ENCODE measurements at places on chromosomes 6 and 20.
A peak's percentile ranks its signal among the peaks of the same experiment; 100 is the strongest.

- DNase-seq, result peak; percentile 5
Observed at GRCh38 chr6:55212156-55212555, 37.8 kb downstream of the HCRTR2 start.

DNA sequence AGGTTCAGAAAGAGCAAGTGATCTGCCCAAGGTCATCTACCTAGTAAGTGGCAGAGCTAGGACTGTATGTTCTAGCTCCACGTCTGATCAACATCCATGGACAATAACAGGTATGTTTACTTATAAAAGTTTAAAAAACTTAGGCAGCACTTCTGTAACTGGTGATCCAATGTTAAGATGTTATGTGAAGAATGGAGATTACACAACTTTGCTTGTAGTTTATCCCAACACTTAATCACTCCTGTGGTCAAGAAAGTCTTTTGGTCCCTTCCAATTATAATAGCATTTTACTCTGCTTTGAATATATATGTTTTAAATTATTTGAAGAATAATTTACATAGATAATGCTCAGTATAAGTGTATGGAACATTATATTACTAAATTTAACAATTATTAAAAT lies 4.8 kb downstream of the FBXO30 start:
- no peak for DNase-seq

GRCh38 chr6:13534536-13534935 lies 39.9 kb upstream of the SIRT5 start:
- DNase-seq, result no peak

DNA sequence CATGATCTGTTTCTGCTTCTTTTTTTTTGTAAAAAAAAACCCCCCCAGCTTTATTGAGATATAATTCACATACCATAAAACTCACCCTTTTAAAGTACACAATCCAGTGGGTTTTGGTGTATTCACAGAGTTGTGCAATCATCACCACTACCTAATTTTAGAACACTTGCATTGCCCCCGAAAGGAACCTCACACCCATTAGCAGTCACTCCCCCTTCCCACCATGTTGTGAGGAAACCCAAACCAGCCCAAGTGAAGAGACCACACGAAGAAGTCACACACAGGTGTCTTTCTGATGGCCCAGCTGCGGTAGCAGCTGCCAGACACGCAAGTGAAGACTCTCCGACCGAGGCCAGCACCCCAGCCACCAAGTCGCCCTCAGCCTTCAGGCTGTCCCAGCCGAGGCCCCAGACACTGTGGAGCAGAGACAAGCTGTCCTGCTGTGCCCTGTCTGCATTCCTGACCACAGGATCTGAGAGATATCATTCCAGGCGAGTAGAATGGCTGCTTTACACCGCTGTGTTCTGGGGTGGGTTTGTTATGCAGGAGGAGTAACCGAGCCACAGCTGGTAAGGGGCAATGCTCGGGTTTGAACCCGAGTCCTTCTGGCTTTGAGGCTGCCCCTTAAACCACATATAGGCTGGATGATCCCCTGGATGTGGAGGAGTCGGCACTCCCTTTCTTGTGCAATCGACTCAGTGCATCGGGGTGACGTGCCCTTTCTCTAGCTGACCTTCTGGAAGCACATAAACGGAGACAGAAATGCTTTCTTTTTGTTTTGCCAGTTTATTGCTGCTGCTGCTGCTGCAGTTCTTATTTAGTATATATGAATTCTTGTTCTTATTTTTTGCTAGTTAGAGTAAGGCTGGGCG lies 59.1 kb upstream of the PTPN1 start:
- DNase-seq, result no peak

GRCh38 chr6:54431466-54431865 lies 123.2 kb downstream of the TINAG start:
- DNase-seq, result no peak

DNA sequence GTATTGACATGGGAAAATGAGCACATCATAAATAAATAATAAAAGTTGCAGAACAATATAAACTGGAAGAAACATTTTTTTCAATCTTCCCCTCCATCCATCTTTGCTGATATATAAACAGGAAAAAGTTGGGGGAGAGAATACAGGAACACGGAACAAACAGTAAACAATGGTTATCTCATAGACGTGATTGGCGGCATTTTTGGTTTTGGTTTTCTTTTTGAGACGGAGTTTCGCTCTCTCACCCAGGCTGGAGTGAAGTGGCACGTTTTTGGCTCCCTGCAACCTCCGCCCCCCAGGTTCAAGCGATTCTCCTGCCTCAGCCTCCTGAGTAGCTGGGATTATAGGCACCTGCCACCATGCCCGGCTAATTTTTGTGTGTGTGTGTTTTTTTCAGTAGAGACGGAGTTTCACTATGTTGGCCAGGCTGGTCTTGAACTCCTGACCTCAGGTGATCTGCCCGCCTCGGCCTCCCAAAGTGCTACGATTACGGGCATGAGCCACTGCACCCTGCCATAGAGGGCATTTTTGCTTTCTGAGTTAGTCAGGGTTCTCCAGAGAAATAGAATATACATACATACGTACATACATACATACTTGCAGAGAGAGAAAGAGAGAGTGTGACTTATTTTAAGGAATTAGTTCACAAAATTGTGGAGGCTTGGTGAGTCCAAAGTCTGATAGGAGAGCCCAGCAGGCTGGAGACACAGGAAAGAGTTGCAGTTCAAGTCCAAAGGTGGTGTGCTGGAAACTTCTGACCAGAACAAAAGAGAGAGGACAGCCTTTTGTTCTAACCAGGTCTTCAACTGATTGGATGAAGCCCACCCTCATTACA lies 22.6 kb downstream of the GNL1 start:
- DNase-seq, result no peak

Data from AG04449 (cell line).